ENCODE measurements at places on chromosomes 3 and 15.

DNA sequence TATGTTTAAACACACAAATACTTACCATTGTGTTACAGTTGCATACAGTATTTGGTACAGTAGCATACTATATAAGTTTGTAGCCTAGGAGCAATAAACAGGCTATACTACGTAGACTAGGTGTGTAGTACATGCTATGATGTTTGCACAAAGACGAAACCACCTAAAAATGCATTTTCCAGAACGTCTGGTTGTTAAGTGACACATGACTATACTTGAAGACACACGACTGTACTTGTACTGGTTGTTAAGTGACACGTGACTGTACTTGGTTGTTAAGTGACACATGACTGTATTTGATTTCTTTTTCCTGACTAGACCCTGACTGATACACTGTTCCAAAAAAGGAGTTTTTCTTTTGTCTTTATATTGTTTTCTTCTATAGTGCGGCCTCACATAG lies 34.1 kb downstream of the RAB8B start:
- no peak for DNase-seq

DNA sequence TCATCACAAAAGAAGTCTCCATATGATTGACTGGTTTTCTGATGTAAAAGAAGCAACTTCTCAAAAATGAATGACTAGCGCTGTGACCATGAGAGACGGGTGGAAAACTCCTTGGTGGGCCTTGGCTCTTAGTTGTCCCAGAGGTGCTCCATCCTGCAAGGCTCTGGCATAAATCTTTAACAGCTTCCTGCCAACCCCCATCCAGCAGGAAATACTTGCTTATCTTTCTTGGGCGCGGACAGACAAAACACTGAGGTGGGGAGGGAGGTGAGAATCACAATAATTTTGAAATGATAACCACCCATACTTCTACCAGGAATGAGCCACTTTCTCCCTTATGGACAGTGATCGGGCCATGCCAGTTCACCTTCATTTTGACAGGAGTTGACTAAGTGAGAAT lies 128.6 kb downstream of the STT3B start:
- DNase-seq: no peak

- no peak for DNase-seq
These were observed 456 bp upstream of the TMEM62 start for GRCh38 chr15:43132830-43133429.

- DNase-seq: no peak
These were observed 21.3 kb downstream of the MME start for GRCh38 chr3:155101398-155101797.

- no peak for DNase-seq
These were observed 68.5 kb downstream of the CHSY1 start for GRCh38 chr15:101183226-101183930.

DNA sequence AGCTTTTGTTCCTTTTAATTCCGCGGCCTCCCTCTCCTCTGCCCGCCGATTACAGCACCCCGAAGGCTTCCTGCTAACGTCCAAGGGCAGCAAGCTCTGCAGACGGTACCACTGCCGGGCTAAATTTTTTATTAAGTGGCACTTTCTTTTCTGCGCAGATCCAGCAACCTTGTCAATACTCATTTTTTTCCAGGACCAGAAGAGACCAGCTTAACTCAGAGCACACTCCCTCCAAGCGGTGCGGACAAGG lies 542 bp upstream of the MEIS2 start:
- no peak for DNase-seq

- DNase-seq: peak; percentile 22
These were observed 117.6 kb upstream of the EIF1B start for GRCh38 chr3:40191850-40192448.

DNA sequence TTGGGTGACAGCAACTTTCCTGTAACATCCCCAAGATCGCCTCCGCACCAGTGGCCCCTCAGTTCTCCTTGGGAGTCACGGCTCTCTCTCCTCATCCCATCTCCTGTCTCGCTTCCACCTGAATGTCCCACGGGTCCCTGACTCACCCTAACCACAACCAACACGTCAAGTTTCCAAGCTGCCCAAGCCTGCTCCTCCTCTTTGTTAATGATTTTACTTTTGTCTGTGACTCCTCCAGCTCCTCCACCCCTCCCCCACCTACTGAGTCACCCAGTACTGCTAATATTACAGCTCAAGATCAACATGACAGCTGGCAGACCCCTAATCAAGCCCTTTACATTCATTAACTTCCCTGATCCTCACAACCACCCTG lies 39.3 kb downstream of the BDH1 start:
- DNase-seq: peak; percentile 20

- DNase-seq: no peak
These were observed 294.6 kb upstream of the DPPA4 start for GRCh38 chr3:109631897-109632296.
